ENCODE measurements at places on chromosomes 12 and 14. TPM values are rescaled to one million over a fixed set of nuclear protein-coding genes. Genes with fewer than 3 reads are reported as not detected.

- DNase-seq: no peak
These were observed 2.5 kb upstream of the LALBA start for GRCh38 chr12:48572326-48572725.

DNA sequence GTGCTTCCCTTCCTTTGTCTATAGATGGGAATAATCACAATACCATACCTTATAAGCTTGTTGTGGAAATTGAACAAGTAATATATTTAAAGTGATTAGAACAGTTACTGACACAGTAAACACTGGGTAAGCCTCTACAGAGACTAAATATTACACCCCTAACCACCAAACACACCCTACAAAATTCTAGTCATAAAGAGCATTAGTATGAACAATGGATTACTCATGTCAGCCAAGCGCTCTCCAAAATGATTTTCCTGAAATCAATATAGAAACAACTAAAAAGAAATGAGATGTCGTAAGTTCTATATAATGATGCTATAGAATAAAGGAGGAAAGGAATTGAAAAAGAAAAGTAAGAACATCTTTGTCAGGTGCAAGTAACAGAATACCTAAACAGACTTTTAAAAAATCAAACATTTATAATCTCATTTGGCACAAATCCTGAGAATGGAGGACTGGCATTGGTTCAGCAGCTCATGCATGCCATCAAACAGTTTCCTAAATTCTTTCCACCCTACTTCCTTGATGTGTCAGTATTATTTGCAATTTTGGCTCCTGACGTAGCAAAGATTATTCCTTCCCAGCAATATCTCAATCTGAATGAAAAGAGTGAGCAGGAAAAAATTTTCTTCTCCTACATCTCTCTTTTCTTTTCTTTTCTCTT, 118.0 kb downstream of the SINHCAF start:
- DNase-seq: no peak

Gene YLPM1
- 55.4 TPM for total RNA-seq

Gene CCDC60
- not detected for total RNA-seq

Gene GUCY2C
- total RNA-seq: not detected

Gene LRR1
- 48.7 TPM for total RNA-seq

Gene ACTR10
- total RNA-seq: 49.2 TPM

Measured in activated CD4-positive, alpha-beta memory T cell treated with anti-CD3 and anti-CD28 coated beads, Interleukin-2, amount 10 ng/mL, durations not matched to agents 7 days and 5 days (primary cell).